ENCODE measurements at places on chromosomes 11 and 22.

DNA sequence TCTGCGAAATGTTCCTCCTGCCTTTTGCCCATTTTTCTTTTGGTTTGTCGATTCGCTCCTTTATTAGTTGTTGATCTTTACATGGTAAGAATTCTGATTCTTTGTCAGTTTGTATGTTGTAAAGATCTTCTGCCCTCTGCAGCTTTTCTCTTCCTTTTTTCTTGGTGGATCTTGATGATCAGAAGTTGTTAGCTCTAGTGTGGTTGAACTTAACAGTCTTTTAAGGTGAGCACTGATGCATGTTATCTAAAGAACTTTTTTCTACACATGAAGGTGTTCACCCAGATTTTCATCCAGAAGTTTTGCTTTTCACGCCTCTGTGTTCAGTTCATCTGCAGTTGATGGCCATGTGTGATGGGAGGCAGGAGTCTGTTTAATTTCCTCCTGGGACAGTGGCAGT lies 133.7 kb downstream of the TBC1D22A start:
- DNase-seq, result no peak

DNA sequence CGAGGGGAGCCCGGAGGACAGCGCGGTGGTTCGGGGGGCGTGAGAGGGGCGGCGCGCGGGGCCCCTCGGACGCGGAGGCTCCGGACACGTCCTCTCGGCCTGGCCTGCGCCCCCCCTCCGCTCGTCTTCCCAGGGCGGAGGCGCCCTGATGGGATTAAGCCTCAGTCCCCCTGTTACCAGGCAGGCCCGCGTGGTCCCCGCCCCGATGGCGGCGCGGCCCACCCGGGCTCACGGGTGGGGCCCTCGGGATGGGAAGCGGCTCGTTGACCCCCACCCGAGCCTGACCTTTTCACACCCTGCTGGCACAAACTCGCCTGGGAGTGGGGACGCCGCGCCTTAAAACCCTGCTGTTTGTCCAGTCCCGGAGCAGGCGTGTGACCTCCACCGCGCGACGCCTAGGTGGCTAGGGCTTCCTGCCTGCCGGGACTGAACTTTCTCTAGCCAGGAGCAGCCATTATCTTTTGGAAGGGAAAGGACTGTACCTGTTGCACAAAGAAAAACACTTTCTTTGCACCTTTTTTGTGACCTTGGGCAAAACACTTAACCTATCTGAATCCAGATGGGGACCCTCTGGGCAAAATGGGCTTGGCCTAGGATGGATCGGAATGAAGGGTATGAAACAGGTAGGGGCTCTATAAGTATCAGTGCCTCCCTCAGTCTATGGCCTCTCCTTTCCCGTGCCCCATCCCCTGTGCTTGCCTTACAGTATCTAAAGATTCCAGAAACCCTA lies 1.0 kb downstream of the KIAA1671 start:
- DNase-seq, result no peak

GRCh38 chr11:100316952-100317351 lies 370.1 kb upstream of the ARHGAP42 start:
- no peak for DNase-seq

DNA sequence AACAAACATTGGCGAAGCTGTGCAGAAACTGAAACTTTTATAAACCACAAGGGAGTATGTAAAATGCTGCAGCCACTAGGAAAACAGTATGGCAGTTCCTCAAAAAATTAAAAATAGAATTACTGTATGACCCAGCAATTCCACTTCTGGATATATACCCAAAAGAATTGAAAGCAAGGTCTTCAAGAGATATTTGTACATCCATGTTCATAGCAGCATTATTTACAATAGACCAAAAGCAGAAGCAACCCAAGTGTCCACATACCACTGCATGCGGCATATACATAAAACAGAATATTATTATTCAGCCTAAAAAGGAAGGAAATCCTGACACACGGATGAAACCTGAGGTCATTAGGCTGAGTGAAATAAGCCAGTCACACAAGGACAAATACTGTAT lies 85.8 kb downstream of the RELT start:
- peak; percentile 81 for DNase-seq

DNA sequence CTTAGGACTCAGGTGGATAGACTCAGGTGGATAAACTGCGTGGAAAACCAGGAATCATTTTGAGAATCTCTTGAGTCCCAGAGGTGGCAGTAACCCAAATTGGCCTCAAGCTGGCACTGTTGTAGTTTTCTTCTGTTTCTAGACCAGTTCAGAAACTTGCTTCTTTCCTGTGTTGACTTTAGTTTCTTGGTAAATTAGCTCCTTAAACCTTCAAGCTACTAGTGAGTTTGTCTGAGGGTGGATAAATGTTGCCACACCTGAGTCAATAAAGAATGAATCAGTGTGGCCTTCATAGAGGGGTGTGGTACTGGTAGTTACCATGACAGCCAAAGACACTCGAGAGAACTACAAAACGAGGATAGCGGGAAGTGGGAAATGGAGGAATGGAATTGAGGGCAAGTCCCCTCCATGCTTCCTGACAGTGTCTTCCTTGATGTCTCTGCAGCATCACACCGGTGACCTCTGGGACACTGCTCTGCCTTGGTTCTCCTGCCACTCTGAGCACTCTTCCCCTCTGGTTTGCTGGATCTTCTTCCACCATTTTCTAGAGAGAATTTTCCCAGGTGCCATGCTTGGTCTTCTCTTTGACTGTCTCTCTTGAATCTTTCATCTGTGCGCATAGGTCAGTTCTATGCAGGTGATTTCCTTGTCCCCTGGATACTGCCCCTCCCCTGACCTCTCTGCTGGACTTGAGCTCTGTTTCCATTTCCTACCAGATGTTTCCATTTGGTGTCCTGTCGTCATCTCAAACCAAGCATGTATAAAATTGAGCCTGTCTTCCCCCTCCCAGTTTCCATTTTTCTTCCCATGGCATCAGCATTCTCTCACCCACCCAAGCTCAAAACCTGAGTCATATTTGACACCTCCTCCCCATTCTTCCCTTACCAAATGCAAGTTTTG lies 7.2 kb downstream of the POLD4 start:
- peak; percentile 64 for DNase-seq

- no peak for DNase-seq
Observed at GRCh38 chr22:20922141-20922751, 5.0 kb downstream of the CRKL start.

GRCh38 chr22:35630387-35630793 lies 13.3 kb upstream of the MB start:
- DNase-seq, result no peak

GRCh38 chr11:30387891-30388861 lies 65.3 kb downstream of the ARL14EP start:
- DNase-seq, result no peak

DNA sequence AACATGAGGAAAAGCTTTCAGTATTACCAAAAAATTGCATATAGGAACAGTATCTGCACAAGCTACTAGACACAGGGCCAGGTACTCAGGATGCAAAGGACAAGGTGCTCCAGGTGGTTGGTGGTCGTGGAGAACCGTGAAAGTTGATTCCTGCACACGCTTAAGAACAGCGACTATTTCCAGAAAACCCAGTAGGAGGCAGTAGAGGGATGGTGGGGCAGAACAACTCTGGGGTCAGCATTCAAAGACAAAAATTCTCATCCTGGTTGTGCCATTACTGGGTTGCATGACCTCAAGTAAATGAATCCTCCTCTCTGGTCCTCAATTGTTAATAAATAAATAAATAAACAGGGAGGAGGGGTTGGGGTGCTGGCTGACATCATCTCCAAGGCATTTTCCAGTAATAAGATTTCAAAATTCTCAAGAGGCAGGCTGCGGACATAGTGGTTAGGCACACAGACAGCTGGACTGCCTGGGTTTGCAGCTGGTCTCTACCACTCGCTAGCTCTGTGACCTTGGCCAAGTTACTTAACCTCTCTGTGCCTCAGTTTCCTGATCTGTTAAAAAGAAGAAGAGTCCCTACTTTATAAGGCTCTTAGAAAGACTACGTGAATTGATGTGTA lies 89.6 kb downstream of the ISX start:
- DNase-seq, result peak; percentile 30

- no peak for DNase-seq
Observed at GRCh38 chr11:2982214-2982613, 9.9 kb downstream of the NAP1L4 start.

- no peak for DNase-seq
Observed at GRCh38 chr11:95305705-95306104, 74.7 kb upstream of the SESN3 start.

GRCh38 chr11:46513934-46514342 lies 79.9 kb downstream of the AMBRA1 start:
- DNase-seq, result no peak

- no peak for DNase-seq
Observed at GRCh38 chr11:567011-567628, 6.3 kb downstream of the RASSF7 start.

DNA sequence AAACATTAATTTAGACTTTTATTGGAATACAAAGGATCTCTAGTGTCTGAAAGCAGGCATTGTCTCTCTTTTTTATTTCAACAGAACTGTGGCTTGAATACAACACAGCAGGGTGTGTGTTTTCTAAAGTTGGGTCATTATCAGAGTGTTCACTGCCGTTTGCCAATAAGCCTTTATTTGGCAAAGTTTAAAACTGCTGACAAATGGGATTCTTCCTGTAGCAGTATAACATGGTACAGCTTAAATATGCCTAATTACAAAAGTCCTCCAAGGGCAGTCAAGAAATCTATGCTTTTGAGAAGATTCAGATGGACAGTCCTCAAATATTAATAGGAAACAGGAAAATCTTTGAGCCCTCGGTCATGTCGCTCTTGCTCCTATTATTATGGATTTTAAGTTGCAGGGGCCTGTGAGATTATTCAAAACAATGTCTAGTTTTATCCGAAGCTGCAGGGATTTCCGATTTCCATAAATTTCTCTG lies 199.9 kb downstream of the MAML2 start:
- no peak for DNase-seq

- DNase-seq, result no peak
Observed at GRCh38 chr11:19648321-19648720, 64.3 kb upstream of the NAV2 start.

DNA sequence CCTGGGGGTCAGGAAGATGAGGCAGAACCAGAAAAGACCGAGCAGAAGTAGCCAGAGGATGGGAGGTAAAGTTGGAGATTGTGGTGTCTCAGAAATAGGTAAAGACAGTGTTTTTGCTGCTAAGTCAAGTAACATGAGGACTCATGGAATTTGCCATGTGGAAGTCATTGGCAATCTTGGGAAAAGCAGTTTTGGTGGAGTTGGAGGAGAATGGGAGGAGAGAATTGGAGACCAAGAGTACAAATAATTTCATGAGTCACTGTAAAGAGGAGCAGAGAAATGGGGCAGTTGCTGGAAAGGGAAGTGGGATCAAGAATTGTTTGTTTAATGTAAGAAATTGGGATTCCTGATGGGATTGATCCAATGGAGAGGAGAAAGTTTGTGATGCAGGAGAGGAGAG lies 111.7 kb downstream of the LRRC32 start:
- DNase-seq, result no peak

GRCh38 chr11:131025020-131025419 lies 108.7 kb upstream of the SNX19 start:
- no peak for DNase-seq

GRCh38 chr11:114132417-114132816 lies 72.9 kb downstream of the ZBTB16 start:
- DNase-seq, result no peak

DNA sequence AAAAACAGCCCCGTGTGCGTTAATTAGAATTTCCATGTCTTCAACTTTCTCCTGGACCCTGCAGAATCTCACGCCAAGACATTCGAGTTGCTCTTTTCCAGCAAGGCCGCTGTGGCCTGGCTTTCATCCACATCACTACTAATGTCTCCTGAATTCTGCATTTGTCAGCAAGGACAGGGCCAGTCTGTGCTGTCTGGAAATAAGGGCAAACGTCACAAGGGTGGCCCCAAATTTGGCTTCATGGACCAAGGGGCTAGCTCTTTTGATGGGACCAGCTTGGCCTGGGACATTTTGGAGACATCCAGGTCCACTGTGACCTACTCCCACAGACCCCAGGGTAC lies 33.4 kb downstream of the KCNQ1OT1 start:
- DNase-seq, result no peak

DNA sequence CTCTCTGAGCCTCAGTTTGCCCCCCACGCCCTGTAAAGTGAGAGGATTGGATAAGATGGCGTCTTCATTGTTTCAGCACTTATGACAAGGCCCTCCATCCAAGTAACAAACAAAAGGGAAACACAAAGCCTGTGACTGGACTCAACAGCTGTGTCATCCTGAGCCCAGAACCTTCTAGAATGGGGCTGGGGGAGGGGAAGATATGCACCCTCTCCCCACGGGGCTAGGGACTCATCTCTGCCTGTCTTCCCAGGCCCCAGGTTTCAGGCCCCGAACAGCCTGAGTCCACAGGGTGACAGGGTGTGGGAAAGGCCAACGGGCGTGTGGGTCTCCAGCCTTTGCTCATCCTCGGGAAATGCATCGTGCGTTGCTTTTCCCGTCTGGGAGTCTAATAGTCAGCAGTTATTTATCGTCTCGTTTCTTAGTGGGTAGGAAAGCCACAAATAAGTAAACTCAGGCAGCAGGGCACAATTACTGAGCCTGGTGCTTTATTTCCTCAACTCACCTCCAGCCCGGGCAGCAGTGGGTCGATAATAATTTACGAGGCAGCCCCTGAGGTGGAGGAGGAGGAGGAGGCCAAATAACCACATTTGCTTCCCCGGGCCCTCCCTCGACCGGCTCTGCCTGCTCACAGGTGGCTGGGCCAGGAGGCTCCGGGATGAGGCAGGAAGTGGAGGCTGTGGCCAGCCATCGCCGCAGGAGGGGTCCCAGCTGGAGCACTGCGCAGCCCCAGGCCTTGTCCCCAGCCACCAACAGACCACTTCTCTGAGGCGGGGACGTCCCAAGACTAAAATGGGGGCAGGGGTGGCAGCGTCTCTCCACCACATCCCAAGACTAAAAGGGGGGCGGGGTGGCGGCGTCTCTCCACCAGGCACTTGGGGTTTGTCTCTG lies 54.4 kb downstream of the FLRT1 start:
- DNase-seq, result peak; percentile 94

DNA sequence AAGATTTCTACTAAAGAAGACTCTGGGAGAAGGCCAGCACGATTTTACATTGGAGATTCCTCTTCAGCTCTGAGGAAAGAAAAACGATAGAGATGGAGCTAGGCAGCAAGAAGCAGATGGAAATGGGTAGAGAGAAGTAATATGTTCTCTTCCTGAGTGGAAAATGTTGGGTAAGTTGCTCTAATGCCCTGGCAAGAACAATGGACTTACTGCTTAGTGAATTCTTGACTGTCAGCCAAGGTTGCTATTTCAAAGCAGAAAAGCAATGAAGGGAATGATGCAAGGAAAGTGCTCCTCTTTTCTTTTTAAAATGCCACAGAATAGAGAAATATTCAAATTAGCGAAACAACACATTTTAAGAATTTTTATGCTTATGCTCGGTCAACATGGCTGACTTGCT lies 38.4 kb upstream of the CWF19L2 start:
- no peak for DNase-seq

- no peak for DNase-seq
Observed at GRCh38 chr11:61454520-61454919, 24.6 kb downstream of the SDHAF2 start.

- no peak for DNase-seq
Observed at GRCh38 chr11:46601129-46601528, 7.3 kb upstream of the AMBRA1 start.

DNA sequence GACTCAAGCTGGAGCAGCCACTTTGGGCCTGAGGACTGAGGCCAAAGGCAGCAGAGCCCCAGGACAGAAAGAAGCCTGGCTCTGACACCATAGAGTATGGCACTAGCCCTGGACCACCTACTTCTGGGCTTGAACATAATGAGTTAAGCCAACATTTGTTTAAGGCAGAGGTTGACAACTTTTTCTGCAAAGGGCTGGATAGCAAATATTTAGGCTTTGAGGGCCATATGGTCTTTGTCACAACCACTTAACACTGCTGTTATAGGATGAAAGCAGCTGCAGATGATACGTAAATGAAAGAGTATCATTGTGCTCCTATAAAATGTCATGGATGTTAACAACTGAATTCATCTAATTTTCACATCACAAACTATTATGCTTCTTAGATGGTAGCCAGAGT lies 16.6 kb downstream of the OSBP start:
- DNase-seq, result no peak

Data from NB4 (cell line).